ENCODE measurements at places on chromosomes 7 and 10.

DNA sequence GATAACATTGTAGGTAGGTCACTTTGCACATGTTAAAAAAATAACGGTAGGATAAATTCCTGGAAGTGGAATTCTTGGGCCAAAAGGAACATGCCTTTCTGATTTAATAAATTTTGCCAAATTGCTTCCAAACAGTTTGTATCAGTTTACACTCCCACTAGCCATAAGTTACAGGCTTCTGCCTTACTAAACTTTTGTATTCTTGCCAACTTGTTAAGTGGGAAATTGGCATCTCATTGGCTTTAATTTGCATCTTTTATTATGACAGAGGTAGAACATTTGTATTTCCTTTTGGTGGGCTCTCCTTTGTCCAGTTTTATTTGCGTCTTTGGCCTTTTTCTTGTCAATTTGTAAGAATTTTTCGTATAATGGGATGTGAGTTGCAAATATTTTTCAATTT is 38.3 kb upstream of the FAM180A start:
- DNase-seq = no peak

DNA sequence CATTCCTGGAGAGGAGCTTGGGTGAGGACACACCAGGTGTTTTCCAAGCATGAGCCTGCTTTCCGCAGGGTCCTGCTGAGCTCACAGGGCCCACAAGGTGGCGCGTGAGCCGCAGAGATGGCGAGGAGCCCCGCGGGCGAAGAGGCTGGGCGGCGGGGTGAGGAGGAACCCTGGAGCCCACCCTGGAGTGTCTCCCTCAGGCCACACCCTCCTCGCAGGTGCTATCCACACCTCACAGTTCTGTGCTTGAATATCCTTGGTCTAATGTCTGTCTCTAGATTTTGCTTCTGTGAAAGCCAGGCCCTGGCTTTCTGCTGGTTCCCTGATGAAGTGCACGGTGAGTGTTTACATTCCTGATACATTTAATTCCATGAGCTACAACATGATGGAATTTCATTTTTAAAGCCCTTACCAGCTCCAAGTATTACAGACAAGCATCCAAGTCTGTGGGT is 433.6 kb downstream of the ACTR3B start:
- DNase-seq = peak; percentile 27

DNA sequence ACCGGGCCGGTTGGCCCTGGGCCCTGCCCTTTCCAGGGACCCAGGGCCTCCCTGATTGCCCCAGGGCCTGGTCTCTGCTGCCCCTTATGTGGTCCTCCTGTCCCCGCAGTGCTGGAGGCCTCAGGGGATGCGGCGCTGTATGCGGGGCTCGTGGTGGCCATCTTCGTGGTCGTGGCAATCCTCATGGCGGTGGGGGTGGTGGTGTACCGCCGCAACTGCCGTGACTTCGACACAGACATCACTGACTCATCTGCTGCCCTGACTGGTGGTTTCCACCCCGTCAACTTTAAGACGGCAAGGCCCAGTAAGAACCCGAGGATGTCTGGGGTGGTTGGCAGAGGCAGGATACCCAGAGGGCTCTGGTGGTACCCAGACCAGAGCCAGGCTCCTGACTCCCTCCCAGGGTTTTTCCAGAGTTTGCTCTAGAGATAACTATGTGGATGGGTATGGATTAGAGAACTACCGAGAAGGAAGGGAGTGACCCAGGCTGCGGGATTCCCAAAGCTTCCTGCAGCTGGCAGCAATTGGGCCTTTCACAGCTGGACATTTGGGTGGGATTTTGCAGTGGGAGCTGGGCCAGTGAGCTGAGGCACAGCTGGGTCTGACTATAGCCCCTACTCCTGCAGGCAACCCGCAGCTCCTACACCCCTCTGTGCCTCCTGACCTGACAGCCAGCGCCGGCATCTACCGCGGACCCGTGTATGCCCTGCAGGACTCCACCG is 28.1 kb upstream of the SLC29A3 start:
- no peak for DNase-seq

GRCh38 chr10:117652228-117653169 is 110.0 kb downstream of the EMX2 start:
- DNase-seq = no peak

- no peak for DNase-seq
Observed at GRCh38 chr7:30660331-30661255, 21.7 kb downstream of the CRHR2 start.

DNA sequence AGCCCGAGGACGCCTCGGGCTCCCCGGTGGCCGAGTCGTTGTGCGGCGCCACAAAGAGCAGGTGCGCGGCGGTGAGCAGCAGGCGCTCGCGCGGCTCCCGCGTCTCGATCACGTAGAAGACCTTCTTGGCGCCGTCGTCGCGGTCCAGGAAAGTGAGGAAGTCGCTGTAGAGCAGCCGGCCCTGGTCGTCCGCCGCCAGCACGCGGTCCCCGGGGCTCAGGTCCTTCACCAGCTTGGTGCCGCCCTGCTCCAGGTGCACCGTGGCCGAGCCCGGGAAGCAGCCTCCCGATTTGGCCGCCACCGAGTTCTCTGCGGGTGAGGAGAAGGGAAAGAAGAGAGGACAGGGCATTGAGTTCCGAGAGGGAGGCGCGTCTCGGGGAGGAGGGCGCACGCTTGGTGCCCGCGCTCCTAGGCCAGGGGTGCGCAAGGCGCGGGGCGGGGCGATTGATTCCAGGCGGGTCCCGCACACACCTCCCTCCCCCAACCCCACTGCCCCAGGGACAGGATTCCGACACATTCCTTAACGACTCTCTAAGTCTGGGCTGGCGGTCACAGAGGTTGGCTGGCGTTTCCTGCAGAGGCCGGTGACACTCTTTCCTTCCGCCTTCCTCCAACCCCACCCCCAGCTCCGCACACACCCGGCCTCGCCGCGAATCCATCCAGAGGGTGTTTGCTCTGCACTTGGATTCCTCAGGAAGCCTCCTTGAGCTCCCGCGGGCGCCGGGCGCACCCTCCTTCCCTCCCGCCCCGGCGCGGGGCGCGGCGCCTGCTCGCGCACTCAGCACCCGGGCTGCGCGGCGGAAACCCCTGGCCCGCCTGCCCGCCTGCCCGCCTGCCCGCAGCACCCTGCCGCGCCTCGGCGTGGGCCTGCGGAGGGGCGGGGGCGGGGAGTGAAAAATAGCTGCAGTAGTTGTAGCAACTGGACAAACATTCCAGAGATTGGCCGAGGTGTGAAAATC is 8.6 kb downstream of the SHH start:
- DNase-seq = peak; percentile 35

DNA sequence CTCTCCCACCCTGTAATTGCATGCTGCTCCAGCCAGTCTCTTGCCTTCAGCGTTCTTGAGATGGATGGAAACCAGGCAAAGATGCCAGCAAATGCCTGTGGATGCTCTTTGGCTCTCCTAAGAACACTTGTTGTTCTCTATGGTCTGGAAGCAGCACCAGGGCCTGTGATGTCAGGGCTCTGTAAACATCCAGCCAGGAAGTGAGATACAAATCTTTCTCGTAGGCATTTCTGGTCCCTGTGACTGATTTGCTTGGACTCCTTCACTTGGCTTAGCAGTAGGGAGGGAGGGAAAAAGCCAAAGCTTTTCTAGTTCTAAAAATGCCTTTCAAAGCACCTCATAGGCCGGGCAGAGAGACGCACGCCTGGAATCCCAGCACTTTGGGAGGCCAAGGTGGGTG is 201.3 kb downstream of the REEP3 start:
- DNase-seq = no peak

GRCh38 chr10:70692043-70692603 is 19.8 kb downstream of the ADAMTS14 start:
- DNase-seq = no peak

GRCh38 chr10:60426425-60426824 is 36.8 kb upstream of the ANK3 start:
- no peak for DNase-seq

DNA sequence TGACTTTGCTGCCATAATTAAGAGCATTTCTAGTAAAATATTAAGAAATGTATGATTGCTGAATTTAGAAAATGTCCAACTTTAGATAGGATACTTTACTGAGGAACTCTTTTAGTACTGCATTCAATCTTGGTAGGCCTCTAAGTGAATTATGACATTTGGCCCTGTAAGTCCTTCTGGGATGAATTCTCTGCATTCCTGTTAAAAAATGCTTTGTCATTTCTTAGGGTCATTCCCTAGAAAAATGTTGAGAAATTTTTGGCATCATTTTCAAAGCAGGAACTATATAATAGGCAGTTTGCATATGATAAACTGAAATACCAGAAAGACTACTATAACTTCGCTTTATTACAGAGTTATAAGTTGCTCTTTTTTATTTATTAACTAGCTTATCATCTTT is 69.3 kb upstream of the PRR15 start:
- DNase-seq = no peak

- DNase-seq = no peak
Observed at GRCh38 chr7:7212612-7213011, 30.3 kb downstream of the C1GALT1 start.

DNA sequence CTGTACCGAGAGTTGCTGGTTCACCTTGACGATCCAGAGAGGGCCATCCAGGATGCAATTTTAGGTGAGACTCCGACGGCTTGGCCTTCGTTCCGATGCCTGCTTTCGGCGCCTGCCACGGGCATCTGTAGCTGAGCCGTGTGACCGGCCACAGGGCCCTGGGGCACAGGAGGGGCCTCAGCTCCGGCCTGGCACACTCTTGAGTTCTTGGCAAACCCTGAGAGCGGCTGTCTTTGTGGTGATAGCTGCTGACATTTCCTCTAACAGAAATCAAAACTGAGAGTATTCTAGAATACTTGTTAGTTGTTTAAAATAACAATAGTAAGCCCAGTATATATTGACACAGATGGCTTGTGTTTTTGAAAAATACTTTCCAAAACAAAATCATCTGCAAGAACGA is 52.2 kb upstream of the SUN1 start:
- DNase-seq = no peak

DNA sequence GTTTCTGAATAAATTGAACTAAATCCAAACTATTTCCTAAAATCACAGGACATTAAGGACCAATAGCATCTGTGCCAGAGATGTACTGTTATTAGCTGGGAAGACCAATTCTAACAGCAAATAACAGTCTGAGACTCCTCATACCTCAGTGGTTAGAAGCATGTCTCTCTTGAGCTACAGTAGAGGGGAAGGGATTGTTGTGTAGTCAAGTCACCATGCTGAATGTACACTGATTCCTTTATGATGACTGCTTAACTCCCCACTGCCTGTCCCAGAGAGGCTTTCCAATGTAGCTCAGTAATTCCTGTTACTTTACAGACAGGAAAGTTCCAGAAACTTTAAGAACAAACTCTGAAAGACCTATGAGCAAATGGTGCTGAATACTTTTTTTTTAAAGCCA is 13.9 kb downstream of the MEST start:
- no peak for DNase-seq

DNA sequence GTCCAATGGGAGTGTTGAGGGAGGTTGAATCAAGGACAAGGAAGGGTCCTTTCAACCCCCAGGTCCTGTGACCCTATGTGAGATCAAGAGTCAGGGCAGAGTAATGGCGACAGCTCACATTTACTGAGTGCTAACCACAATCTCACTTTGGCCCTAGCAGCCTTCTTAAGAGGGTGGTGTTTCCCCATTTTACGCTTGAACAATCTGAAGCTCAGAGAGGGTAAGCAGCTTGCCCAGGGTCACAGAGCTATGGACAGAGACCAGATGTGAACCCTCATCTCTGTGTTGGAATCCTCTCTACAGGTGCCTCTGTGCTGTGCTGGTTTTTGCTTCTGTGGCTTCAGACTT is 102.0 kb downstream of the GRK5 start:
- peak; percentile 81 for DNase-seq

- peak; percentile 4 for DNase-seq
Observed at GRCh38 chr10:53166325-53166724, 393.7 kb upstream of the MBL2 start.

- DNase-seq = no peak
Observed at GRCh38 chr7:89238156-89238555, 442.6 kb upstream of the TEX47 start.

DNA sequence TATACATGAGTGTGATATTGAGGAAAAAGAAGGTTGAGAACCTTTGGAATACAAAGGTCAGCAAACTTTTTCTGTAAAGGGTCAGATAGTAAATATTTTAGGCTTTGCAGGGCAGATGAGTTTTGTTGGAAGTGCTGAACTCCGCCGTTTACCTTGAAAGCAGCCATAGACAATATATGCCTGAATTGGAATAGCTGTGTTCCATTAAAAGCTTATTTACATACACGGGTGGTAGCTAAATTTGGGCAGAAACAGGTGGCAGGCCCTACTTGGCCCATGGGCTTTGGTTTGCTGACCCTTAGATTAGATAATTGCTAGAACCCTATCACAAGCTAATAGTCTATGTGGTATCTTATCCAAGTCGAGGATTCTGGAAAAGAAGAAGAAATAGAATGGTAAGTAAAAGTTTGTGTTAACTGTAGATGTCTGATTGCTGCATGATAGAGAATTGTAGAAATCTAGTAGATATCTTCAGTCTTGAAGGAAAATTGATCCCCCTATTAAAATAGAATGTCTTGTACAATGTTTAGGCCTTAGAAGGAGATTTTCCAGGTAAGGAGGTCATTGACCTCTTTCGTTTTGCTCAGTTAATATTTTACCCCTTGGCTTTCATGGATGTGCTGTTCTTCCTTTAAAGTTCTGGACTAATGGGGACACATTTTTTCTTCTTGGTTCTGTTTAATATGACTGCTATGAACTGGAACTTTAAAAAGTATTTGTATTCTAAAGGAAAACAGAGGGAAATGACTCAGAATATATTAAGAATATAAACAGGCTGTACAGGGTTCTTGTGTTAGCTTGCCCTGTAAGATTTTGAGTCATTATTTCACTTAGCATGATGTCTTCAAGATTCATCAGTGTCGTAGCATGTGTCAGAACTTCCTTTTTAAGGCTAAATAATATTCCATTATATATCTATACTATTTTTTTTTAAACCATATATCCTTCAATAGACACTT is 8.0 kb downstream of the RBM33 start:
- DNase-seq = no peak

DNA sequence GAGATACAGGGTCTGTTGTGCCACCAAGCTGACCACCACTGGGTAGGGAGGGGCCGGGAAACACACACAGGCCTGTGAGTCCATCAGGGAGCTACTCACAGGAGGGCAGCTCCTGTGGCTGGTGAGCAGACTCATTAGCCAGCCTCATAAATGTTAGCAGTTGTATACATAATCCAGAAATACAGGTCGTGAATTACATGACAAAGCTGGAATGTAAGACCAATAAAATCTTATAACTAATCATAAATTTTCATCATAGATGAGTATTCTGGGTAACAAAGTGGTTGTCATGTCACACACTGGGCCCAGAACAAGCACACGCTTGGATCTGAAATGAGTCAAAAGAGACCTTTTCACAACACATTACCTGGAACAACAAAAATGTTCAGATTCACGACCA is 642.6 kb upstream of the AUTS2 start:
- DNase-seq = no peak
